GOT3 (cell line): ENCODE measurements at places on chromosomes 6 and 20.
A peak's percentile ranks its signal among the peaks of the same experiment; 100 is the strongest.

- DNase-seq, result no peak
Measured at GRCh38 chr6:49849213-49849907, 17.0 kb downstream of the CRISP1 start.

GRCh38 chr6:56794421-56794820 is 151.7 kb upstream of the DST start:
- no peak for DNase-seq

DNA sequence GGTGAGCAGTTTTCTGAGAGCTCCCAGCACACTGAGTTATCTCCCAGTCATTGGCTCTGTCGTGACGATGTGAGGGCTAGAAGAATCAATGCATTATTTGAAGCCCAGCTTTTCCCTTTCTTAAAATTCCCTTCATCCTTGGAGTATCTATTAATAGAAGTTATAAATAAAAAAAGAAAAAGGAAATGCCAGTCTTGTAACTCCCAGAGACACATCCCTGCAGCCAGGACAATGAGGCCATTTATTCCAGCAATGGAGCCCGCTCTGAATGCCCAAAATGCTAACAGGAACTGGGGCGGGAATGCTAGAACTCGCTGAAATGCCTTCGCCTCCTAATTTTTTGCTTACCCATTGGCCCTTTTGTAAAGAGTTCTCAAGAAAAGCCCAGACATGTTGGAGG is 305.8 kb downstream of the TFAP2C start:
- DNase-seq, result no peak

GRCh38 chr20:57205606-57206219 is 60.7 kb downstream of the BMP7 start:
- DNase-seq, result no peak

GRCh38 chr6:34981951-34982350 is 92.9 kb downstream of the ANKS1A start:
- DNase-seq, result no peak

GRCh38 chr6:3045777-3046176 is 22.5 kb upstream of the RIPK1 start:
- no peak for DNase-seq

DNA sequence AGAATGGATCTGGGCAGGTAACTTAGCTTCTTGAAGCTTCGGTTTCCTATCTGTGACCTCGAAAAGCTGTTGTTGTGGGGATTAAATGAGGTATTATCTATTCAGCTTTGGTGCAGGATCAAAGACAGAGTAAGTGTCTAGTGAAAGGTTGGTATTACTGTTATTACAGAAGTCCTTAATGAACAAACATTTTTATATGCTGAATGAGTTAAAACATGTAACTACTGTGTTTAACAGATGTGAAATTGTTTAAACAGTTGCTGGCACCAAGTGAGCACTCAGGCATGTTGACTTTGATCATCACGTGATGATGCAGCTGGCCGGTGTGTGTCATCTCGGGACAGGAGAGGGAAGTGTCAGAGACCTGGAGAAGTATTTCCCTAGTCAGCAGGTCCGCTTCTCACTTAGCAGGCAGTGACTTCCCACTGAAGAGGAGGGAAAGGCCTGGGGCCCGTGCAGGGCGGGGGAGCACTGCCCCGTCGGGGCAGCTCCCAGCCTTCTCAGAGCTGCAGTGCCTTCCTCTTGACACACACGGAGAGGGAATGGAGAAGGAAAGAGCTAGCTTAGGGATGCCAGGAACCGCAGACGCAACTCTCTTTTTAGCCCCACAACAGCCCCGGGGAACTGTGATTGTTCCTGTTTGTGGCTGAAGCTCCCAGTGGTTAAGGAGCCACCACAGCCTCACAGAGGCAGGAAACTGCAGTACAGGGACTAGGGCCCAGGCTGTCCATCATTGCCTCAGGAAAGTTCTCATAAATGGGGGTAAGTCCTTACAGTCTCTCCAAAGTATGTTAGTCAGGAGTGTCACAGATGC is 18.0 kb downstream of the TUBB2A start:
- no peak for DNase-seq

- DNase-seq, result no peak
Measured at GRCh38 chr6:95133578-95133977, 443.8 kb upstream of the MANEA start.

DNA sequence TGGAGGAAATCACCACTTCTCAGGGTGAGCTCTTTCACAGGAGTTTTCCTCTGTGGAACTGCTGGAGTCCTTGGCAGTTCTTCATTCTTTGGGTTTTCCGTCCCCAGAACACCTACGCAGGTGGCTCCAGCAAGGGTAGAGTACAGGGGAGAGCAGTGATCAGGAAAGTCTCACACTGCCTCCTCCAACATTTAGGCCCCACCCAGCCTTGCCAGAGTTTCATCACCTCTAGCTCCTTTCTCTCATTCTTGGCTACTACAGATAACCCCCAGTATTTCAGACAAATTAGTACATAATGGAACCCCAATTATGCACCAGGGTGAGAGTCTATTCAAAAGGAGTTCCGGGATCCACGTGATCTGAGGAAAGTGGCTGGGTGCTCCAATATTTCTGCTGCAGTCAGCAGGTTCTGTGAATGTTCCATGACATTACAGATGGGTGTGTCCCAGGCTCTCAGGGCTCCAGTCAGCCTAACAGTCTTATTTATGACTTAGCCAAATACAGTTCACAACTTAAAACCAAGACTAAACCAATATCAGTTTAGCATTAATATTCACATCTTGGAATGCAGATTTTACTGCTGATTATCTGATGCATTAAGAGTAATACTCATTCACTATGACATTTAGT is 44.6 kb downstream of the GPR63 start:
- DNase-seq, result no peak

DNA sequence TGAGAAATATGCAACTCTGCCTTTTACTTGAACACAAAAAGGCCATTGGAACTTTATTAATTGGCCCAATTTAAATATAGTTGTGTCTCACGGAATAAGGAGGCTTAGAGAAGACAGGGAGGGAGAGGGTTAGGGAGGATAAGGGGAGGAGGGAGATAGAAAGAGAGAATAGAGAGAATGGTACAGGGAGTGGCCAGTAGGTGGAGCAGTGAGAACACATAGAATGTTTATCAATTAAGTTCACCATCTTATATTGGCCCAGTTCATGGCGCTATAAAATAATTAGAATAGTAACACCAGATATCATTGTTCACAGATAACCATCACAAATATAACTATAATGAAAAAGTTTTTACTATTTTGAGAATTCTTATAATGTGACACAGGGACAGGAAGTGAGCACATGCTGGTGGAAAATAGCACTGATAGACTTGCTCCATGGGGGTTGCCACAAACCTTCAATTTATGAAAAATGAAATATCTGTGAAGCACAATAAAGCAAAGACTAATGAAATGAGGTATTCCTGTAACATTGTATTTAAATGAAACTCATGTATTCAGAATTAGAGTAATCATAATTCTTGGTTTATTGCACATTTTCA is 374.1 kb upstream of the MANEA start:
- DNase-seq, result no peak

DNA sequence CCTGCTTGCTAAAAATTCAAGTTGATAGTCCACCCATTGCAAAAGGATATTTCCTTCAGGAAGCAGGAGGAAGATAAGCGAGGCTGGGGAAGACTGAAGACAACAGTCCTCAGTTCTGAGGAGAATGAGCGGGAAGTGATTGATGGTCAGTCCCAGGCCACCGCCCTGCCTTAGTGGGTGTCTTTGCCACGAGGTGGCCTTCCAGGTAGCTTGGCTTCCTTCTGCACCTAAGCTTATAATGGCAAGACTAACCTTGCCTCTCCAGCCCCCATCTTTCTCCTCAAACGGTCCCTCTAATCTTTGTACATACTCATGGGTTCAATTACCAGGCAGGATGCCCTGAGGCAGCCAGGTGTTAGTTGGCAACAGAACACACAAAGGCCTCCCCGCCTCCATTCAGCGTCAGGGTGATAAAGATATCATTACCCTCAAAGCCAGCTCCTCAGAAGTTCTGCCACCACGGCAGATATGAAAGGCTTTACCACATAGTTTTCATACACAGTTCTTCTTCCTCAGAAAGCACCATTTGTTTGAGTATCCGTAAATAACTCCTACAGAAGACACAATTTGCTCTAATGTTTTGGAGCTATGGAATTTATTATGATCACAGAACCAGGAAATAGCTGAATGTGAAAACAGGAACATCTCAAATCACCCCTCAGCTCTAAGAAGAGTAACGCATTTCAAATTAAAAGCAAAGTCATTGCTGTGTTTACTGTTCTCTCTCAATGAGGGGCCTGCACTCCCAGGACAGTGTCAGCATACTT is 249.4 kb downstream of the ATXN1 start:
- no peak for DNase-seq

GRCh38 chr6:110415086-110415916 is at the start of gene DDO:
Gene DDO (minus strand): TSS chr6:110415575. CDS start chr6:110413462, 2,113 bp downstream.
- DNase-seq, result peak; percentile 25

GRCh38 chr6:105204768-105205167 is 25.0 kb upstream of the POPDC3 start:
- DNase-seq, result no peak

DNA sequence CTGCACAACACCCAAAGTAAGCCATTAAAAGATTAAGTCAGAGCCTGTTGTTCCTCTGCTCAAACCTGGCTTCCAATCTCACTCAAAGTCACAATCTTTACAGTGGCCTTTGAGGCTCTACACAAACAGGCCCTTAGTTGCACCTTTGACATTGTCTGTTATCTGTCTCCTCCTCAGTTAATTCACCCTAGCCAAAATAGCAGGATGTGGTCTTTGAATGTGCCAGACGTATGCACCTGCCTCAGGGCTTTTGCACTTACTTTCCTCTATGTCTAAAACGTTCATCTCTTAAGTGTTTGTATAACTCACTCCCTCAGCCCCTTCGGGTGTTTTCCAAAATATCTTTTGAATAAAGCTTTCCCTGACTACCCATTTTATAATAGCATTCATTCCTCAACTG is 107.7 kb downstream of the EYA4 start:
- DNase-seq, result no peak

DNA sequence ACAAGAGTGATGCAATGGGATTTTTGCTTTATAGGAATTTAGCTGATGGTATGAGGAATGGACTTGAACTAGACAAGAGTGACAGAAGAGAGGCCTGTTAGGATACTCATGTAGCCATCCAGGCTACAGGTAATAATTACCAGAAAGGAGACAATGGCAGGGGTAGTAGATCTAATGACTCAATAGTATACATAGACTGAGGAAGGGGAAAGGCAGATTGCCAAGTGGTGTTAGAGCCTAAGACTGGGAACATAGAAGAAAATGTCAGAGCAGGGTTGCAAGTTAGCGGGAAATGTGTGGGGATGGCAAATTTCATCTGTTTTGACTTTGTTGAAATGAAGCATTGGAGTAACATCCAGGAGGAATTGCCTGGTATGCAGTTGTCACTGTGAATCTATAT is 295.6 kb downstream of the UTRN start:
- no peak for DNase-seq

DNA sequence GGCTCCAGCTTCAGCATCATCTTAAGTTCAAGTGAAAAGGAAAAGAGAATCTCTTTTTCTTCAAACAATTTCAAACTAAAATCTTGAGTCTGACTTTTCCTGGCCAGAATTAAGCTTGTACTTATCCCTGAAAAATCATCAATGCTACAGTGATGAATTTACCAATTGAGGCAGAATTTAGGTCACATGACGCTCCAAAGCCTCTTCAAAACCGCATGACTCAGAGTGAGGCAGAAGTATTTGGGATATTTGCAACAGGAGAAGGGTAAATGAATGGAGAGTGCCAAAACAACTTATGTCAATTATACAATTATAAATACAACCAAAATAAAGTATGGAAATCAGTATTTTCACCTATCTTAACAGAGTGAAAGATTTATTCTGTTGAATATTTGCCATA is 515.5 kb downstream of the COL12A1 start:
- no peak for DNase-seq

- DNase-seq, result no peak
Measured at GRCh38 chr20:17617212-17617867, 47.5 kb downstream of the DSTN start.

- DNase-seq, result no peak
Measured at GRCh38 chr6:32194388-32194787, 1.9 kb upstream of the GPSM3 start.

GRCh38 chr20:48149902-48150301 is 364.6 kb upstream of the SULF2 start:
- DNase-seq, result no peak

- DNase-seq, result no peak
Measured at GRCh38 chr6:169371344-169372127, 117.9 kb upstream of the THBS2 start.

DNA sequence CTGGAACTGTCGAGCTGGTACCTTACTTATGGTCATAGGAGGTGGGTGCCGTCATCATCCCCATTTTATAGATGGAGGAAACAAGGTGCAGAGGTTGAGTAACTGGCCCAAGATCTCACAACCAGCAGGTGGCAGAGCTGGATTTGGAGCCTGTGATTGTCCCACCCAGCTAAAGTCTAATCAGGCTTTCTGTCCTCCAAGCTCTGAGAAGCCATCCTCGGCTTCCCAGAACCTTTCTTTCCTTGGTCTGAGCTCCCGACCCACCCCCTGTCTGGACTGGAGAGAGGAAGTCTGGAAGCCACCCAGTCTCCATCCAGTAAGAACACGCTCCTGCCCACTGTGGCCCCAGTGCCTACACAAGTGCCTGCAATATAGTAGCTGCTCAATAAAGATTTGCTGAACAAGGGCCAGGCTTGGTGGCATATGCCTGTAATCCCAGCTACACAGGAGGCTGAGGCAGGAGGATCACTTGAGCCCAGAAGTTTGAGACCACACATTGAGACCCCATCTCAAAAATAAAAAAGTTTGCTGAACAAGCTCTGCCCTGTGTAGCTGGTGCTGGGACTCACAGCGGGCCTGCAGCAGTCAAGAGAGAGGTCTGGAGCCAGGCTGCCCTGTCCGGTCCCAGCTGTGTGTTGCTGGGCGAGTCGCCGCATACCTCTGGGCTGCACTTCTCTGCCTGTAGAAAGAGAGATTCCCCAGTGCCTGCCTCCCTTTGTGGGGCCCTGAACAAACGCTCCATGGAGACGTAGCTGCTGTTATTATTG is 32.5 kb upstream of the DLGAP4 start:
- no peak for DNase-seq
